ENCODE measurements at places on chromosomes 6 and 20.
A peak's percentile ranks its signal among the peaks of the same experiment; 100 is the strongest.

GRCh38 chr6:3305216-3305565 lies 46.4 kb downstream of the PSMG4 start:
- no peak for DNase-seq

GRCh38 chr6:148395583-148396101 lies 53.0 kb downstream of the SASH1 start:
- no peak for DNase-seq

- no peak for DNase-seq
Observed at GRCh38 chr20:20251836-20252235, 116.1 kb upstream of the INSM1 start.

GRCh38 chr20:20606050-20606449 lies 106.4 kb downstream of the RALGAPA2 start:
- no peak for DNase-seq

DNA sequence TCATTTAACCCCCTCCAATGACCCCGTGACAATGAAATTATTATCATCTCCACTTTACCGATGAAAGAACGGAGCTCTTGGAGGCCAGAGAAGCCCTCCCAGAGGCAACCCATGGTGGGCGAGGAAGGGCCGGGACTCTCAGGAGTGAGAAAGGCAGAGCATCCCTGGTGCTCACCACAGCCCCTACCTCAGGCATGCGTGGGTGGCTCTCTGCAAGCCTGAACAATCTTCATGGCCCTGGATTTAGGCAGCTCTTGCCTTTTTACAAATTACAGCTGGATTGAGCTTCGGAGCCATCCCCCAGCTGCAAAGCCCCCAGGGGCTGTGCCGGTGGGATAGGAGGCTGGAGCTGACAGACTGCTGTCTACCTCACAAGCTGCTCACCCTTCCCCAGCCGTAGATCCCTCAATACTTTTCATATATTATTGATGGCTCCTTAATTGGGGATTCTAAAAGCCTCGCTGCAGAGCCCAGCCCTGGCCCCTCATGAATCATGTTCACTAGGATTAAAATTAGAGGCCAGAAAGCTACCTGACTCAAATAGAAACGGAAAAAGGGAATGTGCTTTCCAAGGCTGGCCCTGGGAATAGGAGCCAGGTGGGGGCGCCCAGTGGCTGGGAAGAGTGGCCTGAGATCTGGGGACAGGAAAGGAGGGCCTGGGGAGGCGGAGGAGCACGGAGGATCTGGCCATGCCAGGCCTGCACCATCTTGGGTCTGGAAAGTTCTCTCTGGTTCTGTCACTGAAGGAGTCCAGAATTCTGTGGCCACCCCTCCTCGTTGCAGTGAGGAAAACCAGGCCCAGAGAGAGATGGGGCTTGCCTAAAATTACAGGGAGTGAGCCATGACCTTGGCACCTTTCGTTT lies 29.1 kb downstream of the CPNE5 start:
- DNase-seq, result no peak

DNA sequence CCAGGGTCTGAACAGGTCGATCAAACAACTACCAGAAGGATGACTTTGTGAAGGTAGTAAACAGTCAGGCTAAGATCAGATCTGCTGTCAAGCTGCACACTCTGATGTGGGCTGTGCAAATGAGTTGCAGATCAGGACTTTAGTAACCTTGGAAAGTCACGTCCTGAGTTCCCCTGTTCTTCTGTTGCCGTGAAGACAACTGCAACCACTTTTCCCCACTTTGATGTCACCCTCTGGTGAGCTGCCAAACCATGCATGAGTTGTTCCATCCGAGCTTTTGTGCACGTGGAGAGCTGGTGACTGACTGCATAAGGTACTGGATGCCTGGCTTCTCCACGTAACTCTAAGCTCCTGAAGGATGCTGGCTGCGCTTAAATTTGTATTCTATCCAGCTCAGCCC lies 111.0 kb downstream of the CD83 start:
- no peak for DNase-seq

DNA sequence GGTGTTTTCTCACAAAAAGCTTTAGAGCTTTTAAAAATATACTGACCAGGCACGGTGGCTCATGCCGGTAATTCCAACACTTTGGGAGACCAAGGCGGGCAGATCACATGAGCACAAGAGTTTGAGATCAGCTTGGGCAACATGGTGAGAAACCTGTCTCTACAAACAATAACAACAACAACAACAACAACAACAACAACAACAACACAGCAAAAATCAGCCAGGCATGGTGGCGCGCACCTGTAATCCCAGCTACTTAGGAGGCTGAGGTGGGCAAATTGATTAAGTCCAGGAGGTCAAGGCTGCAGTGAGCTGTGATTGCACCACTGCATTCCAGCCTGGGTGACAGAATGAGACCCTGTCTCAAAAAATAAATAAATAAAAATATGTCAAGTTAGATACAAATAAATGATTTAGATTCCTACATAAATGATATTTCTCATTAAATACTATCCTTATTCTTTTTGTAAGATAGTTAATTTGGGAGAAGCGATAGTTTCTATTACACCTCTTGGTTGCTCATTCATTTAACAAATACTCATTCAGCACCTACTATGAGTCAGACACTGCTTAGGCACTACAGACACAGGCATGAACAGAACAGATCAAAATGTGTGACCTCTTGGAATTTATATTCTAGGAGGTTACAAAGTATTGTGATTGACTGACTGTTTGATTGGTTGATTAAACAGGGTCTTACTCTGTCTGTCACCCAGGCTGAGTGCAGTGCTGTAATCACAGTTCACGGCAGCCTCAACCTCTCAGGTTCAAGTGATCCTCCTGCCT lies 83.5 kb upstream of the BEND3 start:
- DNase-seq, result no peak

GRCh38 chr20:43975096-43975768 lies 60.6 kb downstream of the TOX2 start:
- no peak for DNase-seq

DNA sequence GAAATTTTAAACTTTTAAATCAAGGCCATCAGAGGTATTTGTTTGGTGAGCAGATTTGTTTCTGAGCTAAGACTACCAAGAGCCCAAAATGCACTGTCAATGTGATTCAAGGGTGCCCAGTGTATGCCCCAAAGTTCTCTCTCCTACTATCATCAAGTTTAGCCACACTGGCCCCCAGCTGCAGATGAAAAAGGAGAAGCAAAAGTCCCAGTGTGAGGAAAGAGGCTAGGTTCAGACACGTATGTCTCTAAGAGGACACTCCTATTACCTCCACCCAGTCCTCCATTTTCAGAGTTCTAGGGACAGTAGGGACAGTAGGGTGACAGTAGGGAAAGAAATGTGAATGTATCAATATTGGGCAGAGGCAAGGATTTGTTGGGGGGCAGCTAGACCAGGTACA lies 230.8 kb downstream of the CD83 start:
- DNase-seq, result no peak

DNA sequence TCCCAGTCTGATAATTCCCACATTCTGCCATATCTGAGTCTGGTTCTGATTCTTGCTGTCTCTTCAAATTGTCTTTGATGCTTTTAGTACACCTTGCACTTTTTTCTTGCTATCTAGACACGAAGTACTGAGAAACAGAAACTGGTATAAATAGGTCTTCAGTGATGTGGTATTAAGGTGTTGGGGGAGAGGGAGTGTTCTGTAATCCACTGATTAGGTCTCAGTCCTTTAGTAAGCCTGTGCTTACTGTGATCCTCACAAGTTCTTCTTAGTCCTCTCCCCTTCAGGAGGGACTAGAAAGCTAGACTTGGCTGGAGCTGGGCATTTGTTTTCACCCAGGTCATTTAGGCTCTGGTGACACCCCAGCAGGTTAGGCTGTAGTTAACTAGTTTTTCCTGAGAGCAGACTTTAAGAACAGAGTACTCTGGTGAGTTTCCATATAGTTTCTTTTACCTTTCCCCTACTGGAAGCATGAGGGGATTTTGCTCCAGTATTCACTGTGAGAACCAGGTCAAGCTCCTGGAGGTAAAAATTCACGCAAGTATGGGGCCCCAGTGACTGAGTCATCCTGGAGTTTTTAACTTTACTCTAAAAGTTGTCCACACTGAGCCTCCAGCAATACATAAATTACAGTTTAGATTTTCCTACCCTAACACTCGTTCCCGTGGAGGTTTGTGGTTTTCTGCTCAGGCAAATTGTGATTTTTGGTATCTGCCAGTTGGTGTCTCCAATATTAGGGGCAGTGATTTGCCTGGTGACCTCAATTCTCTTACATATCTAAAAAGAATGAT lies 154.6 kb downstream of the CDKAL1 start:
- DNase-seq, result no peak

- DNase-seq, result no peak
Observed at GRCh38 chr20:32577657-32578056, 7.5 kb downstream of the NOL4L start.

GRCh38 chr20:63405102-63405730 lies 44.1 kb upstream of the CHRNA4 start:
- DNase-seq, result no peak

- no peak for DNase-seq
Observed at GRCh38 chr6:52999456-52999855, 4.4 kb upstream of the GSTA4 start.

- DNase-seq, result no peak
Observed at GRCh38 chr6:146602526-146602925, 3.8 kb downstream of the ADGB start.

DNA sequence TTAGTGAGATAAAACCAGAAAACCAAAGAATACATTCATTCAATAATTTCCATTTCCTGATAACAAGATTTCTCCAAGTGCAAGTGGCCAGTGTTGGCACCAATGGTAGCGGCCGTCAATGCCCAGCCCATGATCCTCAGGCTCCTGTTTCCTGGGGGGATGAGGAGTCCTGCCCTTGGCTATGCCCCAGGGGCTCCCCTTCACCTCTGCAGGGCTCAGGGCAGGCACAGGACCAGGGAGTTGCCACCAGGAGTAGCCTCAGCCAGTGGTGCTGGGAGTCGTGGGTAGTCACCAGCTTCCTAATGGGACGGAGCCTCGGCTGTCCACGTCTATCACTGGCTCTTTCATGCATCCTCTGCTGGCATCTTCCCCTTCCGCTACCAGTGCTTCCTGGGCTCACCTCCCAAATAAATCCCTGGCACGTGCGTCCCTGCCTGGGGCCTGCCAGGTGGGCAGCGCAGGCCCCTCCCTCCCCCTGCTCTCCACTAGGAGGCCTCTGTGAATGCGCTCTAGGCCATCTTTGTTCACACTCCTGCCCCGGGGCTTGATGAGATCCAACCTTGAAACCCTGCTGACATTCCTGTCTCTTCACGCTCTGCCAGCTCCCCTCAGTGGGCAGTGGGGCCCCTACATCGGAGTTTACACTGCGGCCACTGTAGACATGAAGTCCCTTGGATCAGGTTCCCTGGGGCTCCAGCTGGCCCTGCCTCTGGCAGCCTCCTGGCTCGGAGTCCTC lies 215.7 kb downstream of the SYNDIG1 start:
- DNase-seq, result peak; percentile 54

DNA sequence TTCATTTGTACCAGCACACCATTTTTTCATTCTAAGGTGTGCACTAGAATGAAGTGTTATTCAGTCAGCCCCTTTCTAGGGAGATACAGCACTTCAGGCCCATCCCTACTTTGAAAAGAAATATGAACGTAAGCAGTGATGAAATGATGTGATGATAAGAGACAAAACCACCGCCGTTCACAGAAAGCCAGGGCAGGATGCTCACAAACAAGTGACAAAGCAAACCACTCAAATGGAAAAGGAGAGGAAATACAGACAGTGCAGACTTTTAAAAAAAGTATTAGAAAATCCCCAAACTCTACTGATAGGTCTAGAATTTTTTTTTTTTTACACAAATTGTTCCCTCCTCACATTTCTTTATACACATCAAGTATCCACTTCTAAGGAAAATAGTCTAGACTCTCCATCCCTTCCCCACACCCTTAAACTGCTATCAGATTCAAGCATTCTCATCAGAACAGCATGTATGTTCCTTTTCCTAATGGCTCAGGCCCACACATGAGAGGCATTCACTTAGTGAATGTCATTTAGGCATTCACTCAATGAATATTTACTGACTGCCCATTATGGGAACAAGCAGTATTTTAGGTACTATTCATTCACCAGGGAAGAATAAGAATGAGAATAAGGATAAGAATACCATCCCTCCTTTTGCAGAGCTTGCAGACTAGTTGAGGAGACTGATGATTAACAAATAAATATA lies 243.5 kb downstream of the GMPR start:
- DNase-seq, result no peak

- DNase-seq, result no peak
Observed at GRCh38 chr20:48165401-48165685, 380.1 kb upstream of the SULF2 start.

- DNase-seq, result no peak
Observed at GRCh38 chr6:46243754-46244153, 73.0 kb upstream of the ENPP5 start.

- DNase-seq, result no peak
Observed at GRCh38 chr6:115467726-115468125, 593.0 kb downstream of the FRK start.

DNA sequence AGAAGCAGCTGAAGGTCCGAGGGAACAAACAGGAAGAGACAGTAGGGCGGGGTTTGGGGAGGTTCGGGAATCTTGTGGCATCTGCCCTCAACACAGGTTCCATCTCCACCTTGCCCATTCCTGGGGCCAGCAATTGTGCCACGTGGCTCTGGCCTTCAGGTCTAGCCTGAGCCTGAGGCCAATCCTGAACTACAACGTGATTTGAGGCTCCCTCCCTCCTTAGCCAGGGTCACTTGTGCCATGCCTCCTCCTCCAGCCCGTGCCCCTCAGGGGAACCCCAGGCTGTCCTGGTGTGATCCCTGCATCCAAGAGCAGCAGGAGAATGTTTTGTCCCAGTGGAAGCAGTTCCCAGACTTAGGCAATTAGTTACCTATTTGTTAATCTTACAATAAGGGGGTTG lies 3.0 kb downstream of the CST9 start:
- DNase-seq, result no peak

DNA sequence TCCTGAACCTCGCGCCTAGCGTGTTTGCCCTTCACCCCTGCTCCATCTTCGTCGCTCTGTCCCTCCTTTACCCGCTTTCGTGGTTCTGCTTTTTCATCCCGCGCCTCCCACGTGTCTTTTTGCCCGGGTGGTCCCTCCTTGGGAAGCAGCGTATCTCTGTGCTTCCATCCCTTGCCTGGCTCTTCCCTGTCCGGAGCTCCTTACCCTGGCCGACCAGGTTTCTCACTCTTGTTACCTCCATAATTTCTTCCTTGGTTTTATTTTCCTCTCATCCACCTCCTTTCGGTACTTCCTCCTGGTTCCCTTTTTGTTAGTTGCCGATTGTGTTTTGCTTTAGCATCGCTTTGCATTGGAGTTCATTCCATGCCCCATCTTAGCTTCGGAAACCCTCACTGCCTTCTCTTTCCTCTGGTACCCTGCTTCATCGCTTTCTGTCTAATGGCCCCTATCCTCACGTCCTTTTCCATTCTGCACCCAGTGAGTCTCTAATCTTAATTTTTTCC lies 735 bp downstream of the FAM135A start:
- DNase-seq, result peak; percentile 69

GRCh38 chr6:110738899-110739365 lies 76.3 kb downstream of the CDK19 start:
- DNase-seq, result no peak

GRCh38 chr6:45654673-45655072 lies 276.9 kb upstream of the SUPT3H start:
- no peak for DNase-seq

DNA sequence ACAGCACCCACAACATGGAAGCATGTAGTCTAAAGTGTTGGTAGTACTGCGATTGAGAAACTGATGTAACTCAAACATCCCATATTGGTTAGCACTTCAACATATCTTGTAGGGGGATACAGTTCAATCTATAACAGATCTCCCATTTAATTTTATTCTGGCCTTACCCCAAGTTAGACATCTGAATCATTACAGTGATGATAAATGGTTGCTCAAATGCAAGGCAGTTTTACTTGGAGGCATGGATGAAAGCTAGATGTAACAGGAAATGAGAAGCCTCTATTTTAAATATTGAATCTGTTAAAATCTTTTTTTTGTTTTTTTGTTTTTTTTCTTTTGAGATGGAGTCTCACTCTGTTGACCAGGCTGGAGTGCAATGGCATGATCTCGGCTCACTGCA lies 44.2 kb upstream of the FAM50B start:
- DNase-seq, result no peak
